ENCODE measurements at places on chromosomes 4 and X.

DNA sequence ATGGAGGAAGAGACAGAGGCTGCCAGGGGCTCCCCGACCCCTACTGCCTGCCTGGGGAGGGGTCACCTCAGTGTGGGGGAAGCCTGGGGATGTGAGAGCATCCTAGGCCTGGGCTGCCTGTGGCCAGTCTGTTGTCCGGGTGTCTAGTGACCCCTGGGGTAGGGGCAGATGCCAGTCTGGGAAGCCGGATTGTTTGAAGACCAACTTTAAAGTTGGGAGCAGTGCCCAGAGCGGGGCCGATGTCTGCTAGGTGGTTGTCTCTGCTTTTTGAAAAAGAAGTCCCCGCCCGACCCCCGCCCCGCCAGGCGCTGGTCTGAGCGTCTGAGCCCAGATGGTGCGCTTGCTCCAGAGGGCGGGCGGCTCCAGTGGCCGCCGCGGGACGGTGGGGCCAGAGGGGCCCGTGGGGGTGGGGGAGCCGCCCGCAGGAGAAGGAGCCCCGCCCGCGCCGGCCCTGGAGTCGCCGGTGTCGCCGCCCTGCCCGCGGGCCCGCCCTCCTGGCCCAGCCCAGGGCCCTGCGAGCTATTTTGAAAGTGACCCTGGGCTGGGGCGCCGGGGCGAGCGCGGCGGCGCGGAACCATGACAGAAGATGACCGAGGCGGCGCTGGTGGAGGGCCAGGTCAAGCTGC is at the start of gene DOK7:
Gene DOK7 (plus strand): TSS at position 517 of the 626 bp plus-strand sequence. CDS start 70 bp downstream, at position 587.
- DNase-seq, result no peak

- DNase-seq, result no peak
Measured at GRCh38 chr4:3317656-3318211, 24.9 kb downstream of the RGS12 start.

GRCh38 chr4:127741247-127741646 is 11.0 kb downstream of the SLC25A31 start:
- no peak for DNase-seq

GRCh38 chr4:33226133-33226532 is 2506.0 kb downstream of the PCDH7 start:
- no peak for DNase-seq

DNA sequence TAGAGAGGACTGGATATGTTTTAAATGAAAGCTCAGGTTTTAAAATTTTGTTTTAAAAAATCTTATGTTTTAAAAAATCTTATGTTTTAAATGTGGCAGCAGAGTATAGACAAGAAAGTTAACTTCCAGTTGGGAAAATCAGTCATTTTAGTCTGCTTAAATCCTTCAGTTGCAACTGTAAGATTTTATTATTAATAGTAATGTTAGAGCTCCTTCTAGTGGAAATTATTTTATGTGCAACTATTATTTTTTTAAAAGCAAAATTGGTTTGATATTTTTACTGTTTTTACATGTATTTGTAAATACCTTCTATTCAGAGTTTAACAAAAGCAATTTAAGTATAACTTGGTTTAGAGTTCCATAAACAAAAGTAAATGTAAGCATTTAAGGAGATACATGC is 8.5 kb upstream of the NUDT6 start:
- no peak for DNase-seq

GRCh38 chr4:53192496-53192895 is 173.4 kb downstream of the SCFD2 start:
- DNase-seq, result no peak

DNA sequence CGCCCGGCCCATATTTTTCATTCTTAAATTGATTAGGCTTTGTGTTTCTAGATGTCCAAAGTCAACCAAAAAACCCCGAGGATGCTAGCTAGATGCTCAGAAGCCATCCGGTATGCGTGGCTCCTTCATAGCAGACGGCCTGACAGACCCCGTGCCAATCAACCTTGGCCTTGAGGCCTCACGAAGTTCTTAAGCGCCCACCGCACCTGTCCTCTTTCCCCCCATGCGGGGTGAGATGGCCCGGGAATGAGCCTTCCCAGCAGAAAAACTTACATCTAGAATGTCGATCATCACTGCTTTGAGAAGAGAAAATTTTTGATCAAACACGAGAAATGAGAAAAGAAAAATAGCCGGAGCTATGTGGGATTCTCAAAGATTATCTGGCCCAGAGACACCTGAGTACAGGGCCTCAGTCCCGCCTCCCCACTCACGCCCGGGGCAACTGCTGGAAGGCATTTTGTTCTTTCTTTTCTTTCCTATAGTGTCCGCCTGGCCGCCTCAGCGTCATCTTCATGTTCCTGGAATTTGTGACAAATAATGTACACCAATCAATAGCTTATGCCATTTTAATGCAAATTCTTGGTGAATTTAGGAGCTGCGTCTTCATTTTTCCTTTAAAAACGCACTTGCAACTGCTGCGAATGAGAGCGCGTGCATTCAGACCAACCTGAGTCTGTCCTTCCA is 1.6 kb upstream of the NAT8L start:
- no peak for DNase-seq

- no peak for DNase-seq
Measured at GRCh38 chrX:27968352-27968751, 12.9 kb downstream of the DCAF8L1 start.

- no peak for DNase-seq
Measured at GRCh38 chr4:101292214-101292613, 55.1 kb downstream of the PPP3CA start.

DNA sequence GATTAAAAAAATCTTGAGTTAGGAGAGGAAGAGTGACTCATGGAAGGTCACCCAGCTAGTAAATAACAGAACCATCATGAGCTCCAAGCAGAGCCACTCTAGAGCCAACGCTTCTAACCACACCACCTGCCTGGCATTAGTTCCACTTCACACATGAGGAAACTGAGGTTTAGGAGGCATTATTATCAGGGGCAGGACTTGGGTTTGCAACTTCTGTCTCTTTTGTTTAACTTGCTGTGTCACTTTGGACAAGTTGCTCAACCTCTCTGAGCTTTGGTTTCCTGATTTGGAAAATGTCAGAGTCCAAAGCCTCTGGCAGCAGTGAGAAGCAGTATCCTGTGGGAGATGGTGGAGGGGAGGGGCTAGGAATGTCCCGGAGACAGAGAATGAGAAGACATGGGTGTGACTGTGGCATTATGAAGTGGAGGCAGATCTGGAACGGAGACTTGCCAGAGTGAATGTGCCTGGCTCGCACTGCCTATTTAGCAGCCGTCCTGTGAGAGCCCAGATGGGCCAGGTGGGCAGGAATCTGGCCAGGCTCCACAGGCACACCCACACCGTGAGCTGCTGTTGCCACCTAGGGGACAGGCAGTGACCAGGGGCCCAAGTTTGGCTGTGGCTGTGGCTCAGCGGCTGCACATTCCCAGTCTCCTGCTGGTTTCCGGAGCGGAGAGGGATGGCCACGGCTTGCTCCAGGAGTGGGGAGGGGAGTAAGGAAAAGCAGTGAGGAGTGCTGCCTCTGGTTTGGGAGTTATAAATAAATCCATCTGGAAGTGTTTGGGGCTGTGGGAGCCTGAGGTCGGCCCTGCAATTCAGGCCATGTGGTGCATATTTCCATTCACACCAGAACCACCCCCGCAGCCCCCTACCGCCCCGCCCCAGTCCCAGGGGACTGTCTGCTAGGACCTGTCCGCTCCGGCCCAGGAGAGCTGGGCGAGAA is 93.4 kb downstream of the NHSL2 start:
- no peak for DNase-seq

DNA sequence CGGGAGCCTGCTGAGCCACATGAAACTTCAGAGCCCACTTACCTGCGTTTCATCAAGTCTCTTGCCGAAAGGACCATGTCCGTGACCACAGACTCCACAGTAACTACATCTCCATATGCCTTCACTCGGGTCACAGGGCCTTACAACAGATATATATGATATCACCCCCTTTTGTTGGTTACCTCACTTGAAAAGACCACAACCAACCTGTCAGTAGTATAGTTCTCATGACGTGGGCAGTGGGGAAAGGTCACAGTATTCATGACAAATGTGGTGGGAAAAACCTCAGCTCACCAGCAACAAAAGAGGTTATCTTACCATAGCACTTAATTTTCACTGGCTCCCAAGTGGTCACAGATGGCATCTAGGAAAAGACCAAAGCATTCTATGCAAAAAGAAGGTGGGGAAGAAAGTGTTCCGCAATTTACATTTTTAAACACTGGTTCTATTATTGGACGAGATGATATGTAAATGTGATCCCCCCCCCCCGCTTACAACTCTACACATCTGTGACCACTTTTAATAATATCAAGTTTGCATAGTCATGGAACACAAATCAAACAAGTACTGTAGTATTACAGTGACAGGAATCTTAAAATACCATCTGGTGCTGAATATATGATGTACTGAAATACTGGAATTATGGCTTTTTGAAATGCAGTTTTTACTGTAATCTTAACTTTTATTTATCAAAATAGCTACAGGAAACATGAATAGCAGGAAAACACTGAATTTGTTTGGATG is 129.9 kb downstream of the TET2 start:
- DNase-seq, result no peak

GRCh38 chr4:138946306-138946705 is 69.3 kb upstream of the NOCT start:
- no peak for DNase-seq

Data from stimulated activated CD4-positive, alpha-beta T cell treated with anti-CD3 and anti-CD28 coated beads, Interleukin-1b, Interleukin-23, amount 100 ng/mL, for 4 hours (primary cell).